ENCODE measurements at places on chromosomes 3 and 15.

GRCh38 chr3:23663246-23663645 lies 142.5 kb upstream of the UBE2E1 start:
- no peak for DNase-seq

GRCh38 chr3:154979331-154979730 lies 100.8 kb upstream of the MME start:
- DNase-seq, result no peak

DNA sequence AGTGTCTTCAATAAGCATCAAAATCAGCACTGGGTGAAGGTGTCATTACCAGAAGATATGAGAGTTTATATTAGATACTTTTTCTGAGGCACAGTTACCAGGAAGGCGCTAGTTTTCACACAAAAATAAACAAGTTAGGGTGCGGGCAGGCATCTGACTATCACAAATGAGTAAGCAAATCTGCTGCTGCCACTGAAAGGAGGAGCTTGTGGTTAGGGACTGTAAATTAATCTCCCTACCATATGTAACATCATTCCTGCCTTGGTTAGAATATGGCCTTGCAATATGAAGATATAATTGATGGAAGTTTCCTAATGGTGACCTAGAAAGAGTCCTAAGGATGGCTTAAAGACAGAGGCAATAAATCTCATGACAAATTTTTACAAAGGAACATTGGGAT lies 19.5 kb upstream of the EID1 start:
- DNase-seq, result no peak

GRCh38 chr3:171225708-171226107 lies 199.2 kb upstream of the SLC2A2 start:
- DNase-seq, result no peak

- DNase-seq, result no peak
Observed at GRCh38 chr3:128307029-128307633, 153.8 kb downstream of the EEFSEC start.

GRCh38 chr3:112038863-112039262 lies 4.3 kb downstream of the TMPRSS7 start:
- no peak for DNase-seq

GRCh38 chr3:82229397-82229796 lies 468.0 kb upstream of the GBE1 start:
- DNase-seq, result no peak

GRCh38 chr15:77312523-77312922 lies 107.4 kb downstream of the PEAK1 start:
- DNase-seq, result no peak

GRCh38 chr3:153615863-153616262 lies 453.8 kb downstream of the RAP2B start:
- no peak for DNase-seq

- DNase-seq, result no peak
Observed at GRCh38 chr3:170511371-170511770, 74.5 kb downstream of the SLC7A14 start.

GRCh38 chr3:2360815-2361214 lies 262.1 kb downstream of the CNTN4 start:
- DNase-seq, result no peak

DNA sequence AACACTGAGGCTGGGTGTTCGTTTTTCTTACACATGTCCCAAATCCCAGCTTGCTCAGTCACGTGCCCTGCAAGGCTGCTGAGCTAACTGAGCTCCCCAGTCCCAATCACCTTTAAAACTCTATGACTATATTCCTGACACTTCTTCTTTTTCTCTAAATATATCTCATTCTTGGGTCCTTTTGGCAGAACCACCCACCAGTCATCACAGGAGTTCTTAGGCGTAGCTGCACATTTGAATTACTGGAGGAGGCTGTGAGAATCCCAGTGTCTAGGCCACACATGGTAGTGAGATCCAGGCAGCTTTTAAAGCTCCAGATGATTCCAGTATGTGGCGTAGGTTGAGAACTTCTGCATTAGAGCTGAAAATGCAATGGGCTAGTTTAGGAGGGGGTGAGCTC lies 66.3 kb downstream of the ST8SIA2 start:
- no peak for DNase-seq

DNA sequence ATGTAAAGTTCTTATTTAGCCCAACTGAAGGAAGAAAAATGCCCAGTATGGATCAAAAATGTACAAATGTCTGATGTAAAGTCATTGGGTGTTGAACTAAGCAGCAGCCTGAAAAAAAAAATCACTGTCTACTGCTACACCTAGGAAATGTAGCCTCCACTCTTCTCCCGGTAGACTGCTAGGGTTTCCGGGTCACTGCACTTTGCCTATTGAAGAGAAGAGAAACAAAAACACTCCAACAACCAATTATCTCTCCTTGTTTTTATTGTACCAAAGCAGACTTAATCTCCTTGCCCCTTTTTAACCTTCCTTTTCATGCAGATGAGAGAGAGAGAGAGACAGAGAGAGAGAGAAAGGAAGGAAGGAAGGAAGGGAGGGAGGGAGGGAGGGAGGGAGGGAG lies 140.2 kb upstream of the SETMAR start:
- no peak for DNase-seq

DNA sequence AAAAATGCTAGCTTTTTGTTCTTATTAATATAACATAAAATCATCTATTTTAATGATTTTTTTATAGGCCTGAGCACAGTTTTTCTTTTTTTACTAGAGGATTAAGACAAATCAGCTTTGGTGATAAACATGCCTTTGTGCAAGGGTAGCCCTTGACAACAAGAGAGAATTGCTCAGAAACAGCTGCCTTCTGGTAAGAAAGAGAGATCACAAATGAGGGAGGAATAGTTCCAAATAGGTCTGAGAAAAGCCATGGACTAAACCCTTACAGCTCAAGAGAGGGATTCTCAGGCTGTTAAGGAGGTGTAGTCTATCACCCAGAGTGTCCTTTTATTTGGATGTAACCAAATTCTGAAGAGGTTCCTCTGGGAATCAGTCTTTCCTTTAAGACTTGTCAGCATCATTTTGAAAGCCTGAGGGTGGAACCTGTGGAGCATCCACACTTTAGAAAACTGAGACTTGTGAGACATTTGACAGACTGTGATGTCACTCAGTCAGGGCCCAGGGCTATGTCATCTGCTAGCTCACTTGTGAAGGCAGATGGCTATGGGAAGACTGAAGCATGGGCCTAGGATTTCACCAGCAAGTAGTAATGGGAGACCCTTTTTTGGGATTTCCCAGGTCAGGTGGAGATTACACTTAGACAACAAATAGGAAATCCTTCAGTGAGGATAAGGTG lies 102.9 kb upstream of the KCNAB1 start:
- DNase-seq, result no peak

GRCh38 chr3:71703797-71704196 lies 21.4 kb downstream of the EIF4E3 start:
- DNase-seq, result no peak

GRCh38 chr3:143252931-143253330 lies 133.4 kb downstream of the CHST2 start:
- DNase-seq, result no peak

- DNase-seq, result no peak
Observed at GRCh38 chr15:87212041-87212440, 1044.5 kb downstream of the NTRK3 start.

DNA sequence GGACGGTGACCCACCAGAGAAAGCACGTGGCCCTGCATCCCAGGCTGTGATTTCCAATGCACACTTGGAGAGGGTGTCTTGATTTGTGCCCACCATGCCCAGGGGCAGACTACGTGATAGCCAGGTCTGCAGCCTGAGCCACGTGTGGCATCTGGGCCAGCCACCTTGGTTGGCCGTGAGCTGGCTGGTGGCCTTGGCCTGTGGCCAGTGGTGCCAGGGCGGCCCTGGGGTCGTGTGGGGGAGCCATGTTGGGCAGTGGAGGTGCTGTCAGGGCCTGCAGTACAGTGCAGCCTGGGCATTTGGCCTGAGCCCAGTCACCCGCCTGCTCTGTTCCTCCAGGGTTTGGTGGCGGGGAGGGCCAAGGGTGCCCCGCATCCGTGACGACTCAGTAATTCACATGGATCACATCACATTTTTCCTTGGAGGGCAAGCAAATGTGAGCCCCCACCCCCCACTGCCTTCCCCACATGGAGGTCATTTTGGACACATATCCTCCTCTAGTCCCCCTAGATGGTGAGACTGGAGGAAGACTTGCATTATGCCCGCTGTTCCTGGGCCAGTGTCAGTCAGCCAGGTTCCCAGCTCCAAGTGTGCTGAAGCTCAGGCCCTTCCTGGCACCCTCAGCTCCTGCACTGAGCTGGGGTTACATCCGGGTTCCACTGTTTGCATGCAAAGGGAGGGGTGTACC lies 201.4 kb downstream of the UBE3A start:
- no peak for DNase-seq

GRCh38 chr3:47578119-47578632 lies 489 bp downstream of the CSPG5 start:
- DNase-seq, result no peak

DNA sequence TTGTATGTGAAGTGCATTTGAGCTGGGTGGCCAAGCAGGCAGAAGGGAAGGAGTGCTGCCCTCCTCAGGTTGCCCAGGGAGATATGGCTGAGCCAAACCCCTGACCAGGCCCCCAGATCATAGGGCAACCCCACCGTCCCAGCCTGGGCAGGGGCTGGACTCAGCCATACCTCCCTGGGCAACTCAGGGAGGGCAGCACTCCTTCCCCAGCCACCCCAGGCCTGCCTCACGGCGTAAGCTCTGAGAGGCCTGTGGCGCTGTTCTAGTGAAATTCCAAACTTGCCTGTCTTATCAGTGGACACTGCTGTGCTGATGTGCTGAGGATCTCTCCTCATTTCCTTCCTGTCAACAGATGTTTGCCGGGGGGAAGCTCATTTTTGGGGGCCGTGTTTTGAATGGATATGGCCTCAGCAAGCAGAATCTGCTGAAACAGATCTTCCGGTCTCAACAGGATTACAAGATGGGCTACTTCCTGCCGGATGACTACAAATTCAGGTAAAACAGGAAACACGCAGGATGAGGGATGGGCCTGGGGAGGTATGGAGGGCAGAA lies 57.6 kb upstream of the FGD5 start:
- DNase-seq, result no peak

DNA sequence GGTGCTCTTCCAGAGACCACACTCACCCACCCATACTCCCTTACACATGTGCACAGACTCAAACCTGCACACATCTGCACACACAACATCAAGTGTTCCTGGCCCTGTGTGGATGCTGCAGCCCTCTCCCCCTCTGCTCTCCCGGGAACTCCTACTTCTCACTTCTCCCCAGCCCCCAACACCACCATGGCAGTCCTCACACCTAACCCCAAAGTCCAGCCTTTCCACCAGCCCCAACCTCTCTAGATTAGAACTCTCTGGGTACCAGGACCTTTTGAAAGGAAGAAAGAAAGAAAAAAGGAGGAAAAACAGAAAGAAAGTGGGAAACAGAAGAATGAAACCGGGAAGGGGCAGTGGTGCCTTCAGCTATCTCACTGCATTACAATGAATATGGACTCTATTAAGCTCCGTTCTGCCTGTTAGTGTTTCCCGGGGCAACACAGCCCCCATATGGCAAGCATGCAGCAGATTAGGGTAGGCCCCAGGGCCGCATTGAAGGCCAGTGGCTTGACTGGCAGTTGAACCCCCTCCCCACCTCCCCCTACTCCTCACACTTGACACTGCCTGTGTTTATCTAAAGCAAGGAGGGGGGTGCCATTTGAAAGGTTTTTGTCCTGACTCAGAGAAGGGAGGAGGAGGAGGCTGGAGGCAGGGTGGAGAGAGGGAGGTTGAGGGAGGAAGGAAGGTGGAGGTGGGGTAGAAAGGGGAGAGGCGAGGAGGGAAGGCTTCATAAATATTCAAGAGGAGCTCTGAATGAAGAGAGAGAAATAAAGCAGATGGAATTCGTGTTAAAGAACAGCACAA lies 30.1 kb downstream of the BOC start:
- peak; percentile 37 for DNase-seq

DNA sequence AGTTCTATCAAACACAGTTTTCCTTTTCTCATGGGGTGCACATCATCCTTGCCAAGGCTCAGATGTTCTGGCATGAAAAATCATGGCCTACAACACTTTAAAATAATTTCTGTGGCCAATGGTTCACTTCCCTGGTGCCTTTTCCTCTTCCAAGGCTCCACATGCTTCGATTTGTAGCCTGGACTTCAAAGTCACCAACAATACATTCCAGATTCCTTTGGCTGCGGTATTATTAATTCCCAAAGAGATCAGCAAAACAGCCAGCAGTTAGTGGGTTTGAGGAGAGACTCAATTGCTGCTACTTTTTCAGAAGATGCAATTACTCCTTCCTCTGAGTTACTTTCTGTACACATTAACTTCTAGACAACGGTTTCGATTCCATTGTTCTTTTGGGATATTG lies 80.3 kb upstream of the CCDC80 start:
- no peak for DNase-seq

GRCh38 chr3:46646700-46647099 lies 34.4 kb downstream of the FAM240A start:
- no peak for DNase-seq

GRCh38 chr3:171115667-171116066 lies 89.1 kb upstream of the SLC2A2 start:
- DNase-seq, result no peak

GRCh38 chr3:120743556-120744195 lies 1.1 kb downstream of the GTF2E1 start:
- no peak for DNase-seq

DNA sequence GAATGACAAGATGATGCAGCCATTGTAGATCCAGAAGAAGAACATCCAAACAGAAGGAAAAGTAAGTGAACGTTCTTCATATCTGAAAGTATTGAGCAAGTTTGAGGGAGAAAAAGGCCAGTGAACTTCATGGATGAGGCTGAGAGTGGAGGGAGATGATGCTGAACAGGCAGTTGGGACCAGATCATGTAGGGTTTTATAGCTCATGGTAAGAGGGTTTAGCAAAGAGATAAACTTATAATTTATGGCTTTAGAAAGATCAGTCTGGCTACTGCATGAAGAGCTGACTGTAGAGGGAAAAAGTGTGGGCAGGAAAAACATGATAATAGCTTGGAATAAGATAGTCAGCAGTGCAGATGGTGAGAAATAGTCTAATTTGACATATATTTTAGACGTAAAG lies 192.6 kb upstream of the LPP start:
- no peak for DNase-seq

DNA sequence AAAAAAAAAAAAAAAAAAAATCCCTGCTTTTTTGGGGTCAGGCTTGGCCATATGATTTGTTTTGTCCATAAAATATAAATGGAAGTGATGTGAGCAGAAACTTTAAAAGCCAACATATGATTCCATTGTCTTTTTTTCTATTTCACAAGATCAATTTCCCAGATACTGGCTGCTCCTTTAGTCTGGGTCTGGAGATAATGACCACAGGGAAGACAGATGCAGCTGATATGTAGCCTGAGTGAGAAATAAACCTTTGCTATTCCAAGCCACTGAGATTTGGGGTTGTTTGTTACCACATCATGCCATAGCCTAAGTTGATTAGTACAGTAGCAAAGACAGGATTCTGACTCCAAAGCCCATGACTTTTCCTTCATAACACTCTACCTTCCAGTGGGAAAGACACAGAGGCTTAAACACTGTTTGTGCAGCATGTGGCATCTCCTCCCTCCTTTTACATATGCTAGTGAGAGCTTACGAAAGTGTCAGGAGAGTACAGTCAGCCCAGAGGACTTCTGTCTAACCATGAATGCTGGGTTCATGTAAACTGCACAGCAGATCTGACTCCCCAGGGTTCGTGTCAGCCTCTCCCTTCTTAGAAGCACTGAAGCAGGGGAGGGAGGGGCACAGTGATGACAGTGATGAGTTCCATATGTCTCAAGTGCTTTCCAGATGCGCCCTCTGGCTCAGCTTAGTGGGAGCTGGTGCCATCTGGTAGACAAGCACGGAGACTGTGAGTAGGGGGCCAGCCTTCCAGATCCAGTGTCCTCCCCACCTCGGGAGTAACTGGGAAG lies 36.7 kb upstream of the SLC7A14 start:
- DNase-seq, result no peak

- DNase-seq, result no peak
Observed at GRCh38 chr3:193872265-193872753, 263.6 kb upstream of the HES1 start.

- no peak for DNase-seq
Observed at GRCh38 chr3:150005243-150006112, 34.8 kb upstream of the PFN2 start.

Data from NCI-H1092 (cell line).